ENCODE measurements at places on chromosomes 16 and 17.

DNA sequence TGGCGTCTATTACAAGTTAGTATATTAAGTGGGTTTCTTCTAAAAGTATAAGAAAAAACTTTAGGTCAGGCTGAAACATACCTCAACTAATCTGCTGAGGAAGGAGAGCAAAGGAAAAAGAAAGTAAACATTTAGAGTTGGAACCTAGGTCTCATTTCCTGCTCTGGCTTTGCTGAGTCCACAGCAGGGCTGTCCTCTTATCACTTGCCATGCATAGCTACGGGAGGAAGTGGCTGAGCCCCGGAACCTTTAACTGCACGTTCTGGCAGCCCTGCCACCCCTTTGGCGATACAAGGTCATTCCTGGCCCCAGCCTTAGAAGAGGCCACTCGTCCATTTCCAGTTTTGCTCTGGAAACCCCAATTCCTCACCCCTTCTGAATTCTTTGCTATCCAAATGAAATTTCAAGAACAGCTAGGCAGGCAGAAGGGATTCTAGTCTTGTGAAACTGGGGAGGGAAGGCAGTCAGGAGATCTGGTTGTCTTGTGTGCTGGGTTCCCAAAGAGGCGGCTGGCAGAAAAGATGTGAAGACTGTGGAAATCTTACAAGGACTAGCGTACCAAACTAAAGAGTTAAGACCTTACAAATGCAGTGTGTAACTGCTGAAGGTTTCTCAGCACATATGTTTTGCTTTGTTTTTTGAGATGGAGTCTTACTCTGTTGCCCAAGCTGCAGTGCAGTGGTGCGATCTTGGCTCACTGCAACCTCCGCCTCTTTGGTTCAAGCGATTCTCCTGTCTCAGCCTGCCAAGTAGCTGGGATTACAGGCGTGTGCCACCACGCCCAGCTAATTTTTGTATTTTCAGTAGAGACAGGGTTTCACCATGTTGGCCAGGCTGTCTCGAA, 19.1 kb downstream of the WIPI1 start:
- peak; percentile 48 for DNase-seq

DNA sequence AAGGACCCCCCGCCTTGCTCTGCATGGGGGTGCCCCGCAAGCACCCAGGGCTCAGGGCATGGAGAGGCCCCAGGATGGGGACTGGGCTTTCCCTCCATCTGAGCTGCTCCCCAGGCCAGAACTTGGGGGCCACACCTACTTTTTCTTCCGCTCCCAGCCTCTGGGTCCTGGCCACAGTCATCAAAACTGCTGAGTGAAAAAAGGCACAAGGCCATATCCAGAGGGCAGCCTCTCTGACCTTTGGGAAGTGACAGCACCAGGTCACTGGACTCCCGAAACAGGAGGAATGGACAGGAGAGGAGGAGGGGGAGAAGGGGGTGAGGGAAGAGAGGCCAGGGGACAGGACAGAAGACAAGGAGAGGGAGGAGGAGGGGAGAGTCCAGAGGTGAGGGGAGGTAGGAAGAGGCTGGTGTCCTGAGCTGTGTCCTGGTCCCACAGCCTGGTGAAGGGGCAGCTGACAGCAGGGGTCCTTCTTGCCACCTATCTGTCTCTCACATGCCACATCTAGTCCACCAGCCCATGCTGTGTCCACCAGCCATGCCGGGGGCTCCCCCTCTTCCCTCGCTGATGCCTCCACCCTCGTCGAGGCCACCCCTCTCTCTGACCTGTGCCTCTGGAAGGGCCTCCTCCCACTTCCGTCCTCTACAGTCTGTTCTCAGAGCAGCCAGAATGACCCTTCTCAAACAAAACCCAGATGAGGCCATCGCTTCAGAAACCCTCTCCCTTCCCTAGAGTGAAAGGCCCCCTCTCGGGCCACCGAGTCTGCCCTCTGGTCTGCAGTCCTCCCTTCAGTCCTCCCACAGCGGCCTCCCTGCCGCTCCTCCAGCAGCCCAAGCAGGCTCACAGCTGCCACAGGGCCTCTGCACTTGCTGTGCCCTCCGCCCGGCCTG, 73.9 kb upstream of the TOB1 start:
- DNase-seq, result no peak

DNA sequence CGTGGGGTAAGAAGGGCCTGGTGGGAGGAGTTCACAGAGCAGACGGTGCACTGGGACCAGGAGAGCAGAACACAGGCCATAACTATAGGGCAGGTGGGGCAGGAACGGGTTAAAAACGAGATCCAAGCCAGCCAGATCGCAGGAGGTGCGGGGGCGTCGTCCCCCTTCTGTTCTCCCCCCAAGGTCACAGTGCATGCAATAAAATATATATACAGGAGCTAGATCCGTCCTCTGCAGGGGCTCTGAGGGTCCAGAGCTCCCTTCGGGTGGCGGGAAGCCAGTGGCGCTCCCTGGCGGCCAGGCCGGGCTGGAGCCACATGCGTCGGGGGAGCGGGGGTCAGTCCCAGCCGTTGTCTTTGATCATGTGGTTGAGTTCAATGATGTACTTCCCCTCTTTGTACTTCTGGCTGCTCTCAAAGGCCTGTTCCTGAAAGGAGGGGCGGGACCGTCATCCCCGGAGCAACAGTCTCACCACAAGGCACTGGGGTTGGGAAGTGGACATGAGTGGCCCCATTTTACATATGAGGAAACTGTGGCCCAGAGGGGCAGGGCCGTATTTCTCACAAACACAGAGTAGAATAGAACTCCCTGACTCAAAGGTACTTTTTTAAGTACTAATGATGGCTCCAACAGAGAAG, 768 bp upstream of the TBX6 start:
- peak; percentile 83 for DNase-seq

DNA sequence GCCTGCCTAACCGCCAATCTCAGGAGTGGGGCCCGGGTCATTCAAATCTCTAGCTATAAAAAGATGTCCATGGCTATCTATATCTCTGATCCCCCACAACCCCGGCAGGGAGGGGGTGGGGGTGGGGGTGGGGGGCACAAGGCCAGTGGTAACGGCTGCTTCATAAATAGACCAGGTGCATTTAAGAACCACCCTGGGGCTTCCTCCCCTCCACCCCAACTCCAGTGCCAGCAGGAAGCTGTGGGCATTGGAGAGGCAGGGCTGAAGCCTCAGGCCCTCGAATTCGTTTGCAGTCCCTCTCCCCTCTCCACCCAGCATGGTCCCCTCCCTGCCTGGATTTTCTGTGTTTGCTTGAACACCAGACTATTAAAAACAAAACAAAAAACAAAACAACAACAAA, 56.0 kb downstream of the RAP1GAP2 start:
- DNase-seq, result no peak

DNA sequence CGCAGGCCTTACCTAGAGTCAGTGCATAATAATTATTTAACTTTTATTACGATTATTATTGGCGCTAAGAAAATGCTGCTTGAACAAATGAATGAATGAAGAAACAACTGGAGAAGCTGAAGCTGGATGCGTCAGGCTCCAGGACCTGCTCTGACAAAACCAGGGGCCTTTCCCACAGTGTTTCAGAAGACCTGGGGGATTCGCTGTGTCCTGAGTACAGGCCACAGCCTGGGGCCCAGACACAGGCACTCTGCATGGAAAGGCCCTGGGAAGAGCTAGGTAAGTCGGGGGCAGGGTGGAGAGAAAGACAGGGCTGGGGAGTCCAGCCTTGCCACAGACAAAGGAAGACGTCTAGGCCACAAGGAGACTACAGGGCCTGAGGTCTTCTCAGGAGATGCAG, 226.1 kb downstream of the ZNF423 start:
- DNase-seq, result no peak

DNA sequence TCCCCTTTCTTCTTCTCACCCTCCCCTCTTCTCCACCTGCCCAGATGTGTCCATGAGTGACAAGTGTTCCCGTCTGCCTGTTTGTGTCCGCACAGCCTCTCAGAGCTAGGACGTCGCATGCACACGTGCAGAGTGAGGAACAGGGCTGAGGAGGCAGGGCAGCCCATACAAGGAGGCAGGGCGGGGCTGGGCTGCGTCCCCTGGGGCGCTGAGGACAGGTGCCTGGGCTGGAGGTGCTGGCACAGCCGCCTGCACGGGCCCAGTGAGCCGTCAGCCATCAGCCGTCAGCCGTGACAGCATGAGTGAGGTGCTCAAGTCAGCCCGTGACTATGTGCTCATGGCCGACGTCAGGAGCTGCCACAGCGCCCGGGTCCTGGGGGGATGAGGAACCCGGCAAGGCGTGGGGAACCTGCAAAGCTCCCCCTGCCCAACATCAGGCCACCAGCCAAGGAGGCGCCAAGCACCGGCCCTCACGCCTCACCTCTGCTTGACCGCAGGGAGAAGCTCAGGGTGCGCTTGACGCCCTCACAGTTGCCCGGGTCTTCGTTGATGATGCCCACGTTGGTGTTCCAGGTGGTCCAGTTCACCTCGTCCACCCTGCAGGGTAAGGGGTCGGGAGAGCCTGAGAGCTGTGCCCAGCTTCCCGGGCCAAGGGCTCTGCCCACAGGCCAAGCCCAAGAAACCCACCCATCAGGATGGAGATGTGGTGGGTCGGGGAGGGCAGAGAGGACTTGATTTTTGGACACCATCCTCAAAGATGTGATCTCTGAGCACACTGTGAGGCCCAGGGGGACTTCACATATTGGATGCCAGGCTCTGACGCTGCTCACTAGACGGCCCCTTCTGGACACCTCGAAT, 13.7 kb upstream of the TRPV3 start:
- no peak for DNase-seq

DNA sequence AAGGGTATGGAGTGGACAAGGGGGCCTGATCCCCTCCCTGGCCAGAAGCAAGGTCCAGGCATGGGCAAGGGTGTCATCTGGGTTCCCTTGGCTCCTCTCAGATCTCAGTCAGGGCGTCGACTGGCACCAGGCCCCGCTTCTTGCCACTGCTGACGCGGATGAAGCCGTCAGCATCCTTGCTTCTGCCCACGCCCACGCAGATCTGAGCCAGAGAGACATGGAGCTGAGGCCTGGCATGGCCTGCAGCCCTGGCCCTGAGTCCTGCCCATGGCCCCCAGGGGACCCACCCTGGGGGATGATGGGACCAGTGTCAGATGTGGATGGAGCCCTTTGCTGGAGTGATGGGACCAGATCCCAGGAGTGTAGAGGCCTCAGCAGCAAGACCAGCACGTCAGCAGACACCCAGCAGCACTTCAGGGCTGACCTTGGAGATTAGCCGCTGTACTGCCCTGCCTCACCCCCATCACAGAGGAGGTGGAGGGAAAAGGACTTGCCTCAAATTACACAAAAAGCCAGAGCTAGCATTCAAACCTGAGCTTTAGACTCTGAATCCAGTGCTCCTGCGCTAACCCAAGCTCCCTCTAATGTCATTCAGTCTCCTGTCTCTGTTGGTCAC, 12.2 kb downstream of the RPL19 start:
- no peak for DNase-seq

DNA sequence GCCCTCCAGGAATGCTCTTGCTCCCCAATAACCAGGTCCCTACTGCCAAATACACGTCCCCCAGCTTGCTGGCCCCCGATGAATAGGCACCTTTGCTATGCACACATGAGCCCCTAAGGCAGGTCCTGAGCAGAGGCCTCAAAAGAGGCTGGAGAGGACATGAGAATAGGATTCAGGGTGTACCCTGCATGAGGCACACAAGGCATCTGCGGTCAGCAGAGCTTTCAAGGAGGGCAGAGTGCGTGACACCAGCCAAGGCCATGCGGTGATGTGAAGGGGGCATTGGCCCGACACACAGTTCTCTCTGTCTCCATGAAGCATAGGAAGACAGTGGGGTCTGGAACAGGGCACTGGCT, 6.9 kb downstream of the SEZ6L2 start:
- DNase-seq, result no peak

DNA sequence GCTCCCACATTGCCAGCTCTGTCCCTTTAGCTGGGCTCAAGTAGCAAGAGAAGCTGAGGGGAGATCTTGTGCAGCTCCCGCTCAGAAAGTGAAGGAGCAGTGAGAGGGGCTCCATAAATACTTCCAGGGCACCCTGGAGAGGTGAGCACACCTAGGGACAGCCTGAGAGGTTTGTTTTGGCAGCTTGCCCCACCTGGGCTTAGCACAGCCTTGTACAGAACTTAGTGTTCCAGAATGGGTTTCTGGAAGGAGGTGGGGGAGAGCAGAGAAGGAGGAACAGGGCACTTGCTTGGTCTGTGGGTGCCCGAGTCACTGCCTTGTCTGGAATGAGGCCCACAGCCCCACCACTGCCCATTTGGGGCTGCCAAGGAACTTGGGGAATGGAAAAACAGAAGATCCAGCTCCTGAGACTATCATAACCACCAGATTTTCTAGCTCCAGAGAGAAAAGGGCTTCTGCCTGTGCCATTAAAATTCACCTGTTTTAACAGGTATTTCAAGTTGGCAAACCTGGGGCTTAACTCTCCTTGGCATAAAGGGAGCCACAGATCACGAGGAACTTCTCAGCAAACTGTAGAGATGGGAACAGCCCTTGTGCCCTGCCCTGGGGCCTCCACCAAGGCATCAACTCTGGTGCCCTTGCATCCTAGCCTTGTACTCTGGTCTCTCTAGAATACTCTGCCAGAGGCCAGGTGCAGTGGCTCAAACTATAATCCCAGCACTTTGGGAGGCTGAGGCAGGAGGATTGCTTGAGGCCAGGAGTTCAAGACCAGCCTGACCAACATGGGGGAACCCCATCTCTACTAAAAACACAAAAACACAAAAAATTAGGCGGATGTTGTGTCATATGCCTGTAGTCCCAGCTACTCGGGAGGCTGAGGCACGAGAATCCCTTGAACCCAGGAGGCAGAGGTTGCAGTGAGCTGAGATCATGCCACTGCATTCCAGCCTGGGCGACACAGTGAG, 1.9 kb downstream of the PRR15L start:
- no peak for DNase-seq

GRCh38 chr17:1491443-1492248, 840 bp downstream of the MYO1C start:
- peak; percentile 70 for DNase-seq

- DNase-seq, result no peak
Measured at GRCh38 chr16:50964491-50964890, 186.6 kb downstream of the SALL1 start.

- DNase-seq, result no peak
Measured at GRCh38 chr16:85359147-85359822, 247.0 kb upstream of the CIBAR2 start.

- no peak for DNase-seq
Measured at GRCh38 chr17:62751060-62751691, 56.9 kb downstream of the MARCHF10 start.

DNA sequence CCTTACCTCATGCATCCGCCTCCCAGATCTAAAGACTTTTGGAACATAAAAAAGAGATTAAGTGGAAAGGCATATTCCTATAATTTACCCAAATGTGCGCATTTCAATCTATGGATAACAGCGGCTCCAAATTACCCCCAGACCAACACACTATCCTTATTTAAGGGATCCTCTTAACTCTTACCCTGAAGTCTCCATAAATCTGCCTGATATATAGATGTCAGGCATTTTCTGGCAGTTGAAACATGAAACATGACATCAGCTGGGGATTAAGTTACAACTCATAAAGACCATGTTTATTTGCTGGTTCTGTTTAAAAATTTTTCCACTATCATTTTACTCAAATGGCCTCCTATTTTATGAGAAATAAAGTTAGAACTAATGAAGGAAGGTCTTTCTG, 478.5 kb upstream of the SALL1 start:
- DNase-seq, result no peak

- no peak for DNase-seq
Measured at GRCh38 chr17:19382531-19383444, 4.2 kb downstream of the MFAP4 start.

Data from stimulated activated CD4-positive, alpha-beta T cell treated with anti-CD3 and anti-CD28 coated beads, Interleukin-15, amount 100 ng/mL, for 24 hours (primary cell).